Posterior vena cava (tissue), 2 donors: ENCODE measurements at places on chromosomes 5 and 9. TPM values are rescaled to one million over a fixed set of nuclear protein-coding genes. Genes with fewer than 3 reads are reported as not detected.

DNA sequence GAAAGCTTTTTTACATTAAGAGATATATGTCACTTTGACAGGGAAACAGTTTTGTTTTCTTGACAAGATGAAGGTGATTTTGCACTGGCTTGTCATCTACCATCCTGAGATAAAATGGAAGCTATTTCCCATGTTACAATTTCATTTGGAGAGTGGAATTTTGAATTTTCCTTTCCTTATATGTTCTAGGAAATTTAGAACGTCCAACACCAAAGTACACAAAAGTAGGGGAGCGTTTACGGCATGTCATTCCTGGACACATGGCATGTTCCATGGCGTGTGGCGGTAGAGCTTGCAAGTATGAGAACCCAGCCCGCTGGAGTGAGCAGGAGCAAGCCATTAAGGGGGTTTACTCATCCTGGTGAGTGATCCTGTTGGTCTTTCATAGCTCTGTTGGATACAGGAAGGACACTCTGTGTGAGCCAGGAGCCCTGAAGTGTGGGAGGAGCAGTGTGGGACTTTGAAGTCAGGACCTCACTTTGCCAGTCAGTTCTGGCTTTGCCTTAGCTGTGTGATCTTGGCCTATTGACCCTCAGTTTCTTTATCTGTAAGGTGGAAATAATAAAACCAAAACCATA, 887 bp downstream of the PTPDC1 start:
- DNase-seq: no peak

DNA sequence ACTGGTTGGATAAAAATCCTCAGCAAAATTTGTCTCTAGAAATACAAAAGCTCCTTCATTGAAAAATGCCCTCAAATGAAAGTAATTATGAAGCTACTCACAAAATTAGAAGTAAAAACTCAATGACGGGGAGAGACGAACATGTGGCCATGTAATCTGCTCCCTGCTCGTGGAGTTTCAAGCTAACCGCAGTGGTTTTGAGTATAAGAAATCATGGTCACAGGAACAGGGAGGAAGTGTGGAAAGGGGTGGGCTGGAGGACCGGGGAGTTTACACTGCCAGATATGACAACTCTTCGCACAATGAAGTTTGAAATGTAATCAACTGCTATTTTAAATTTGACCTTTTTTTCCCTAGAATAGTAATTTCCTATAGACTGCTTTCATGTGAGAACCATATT, 765.4 kb upstream of the DMAC1 start:
- DNase-seq: no peak

DNA sequence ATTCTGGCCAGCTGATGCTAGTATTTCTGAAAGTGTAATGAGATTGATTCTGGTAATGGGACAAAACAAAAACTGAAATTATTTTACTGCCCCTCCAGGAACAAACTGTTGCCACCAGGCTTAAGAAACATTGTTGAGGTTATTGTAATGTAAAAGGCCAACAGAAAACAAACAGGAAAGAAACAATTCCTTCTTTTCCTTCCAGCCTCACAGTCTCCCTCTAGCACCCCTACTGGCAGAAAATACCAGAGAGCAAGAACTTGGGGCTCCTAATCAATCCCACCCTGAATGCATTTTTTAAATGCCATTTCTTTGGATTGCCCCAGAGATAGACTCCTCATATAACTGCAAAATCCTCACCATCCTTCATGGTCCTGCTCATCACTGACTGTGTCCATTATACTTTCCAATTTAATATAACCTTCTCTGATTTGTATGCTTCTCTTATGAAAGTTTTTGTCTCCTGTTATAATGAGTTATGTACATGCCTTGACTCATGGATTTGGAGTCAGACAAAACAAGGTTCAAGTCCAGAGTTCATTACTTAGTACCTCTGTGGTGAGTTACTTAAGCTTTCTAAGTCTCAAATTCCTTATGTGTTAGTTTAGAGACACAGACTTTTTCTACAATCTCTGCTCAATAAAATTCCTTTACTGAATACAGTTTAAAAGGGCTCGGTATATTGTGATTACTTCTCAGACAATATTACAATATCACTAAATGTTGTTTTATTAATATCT, 157.9 kb upstream of the FBN2 start:
- no peak for DNase-seq

The KLF4 gene
- total RNA-seq: 151 TPM

DNA sequence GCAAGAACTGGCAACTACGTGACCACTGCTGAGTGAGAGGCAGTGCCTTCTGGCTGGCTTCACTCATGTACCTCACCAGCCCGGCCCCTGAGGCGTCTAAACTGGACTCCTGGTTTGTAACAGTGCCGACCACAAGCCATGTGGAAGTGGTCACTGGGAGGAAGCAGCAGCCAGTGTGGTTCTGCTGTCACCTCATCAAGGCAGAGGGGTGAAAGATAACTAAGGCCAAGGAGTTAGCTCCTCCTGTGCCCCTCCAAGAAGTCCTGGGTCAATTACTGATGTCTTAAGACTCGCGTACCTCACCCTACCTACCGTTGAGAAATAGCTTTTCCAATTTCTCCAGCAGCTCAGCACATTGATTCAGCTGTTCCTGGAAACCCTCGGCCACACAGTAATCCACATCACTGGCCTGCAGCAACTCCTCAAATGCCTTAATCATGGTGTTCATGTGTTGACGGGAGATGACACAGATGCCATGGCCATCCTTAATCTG, 142.9 kb downstream of the CDK5RAP2 start:
- peak; percentile 86 for DNase-seq

The GRM6 gene
- total RNA-seq: not detected

The ZER1 gene
- total RNA-seq: 28.1 TPM
